ENCODE measurements at places on chromosomes 1 and 21. TPM values are rescaled to one million over a fixed set of nuclear protein-coding genes. Genes with fewer than 3 reads are reported as not detected.

Gene SMCP
- total RNA-seq = not detected

Gene HENMT1
- total RNA-seq = 1.5 TPM

Gene KANK4
- under 0.01 TPM for total RNA-seq

Gene BEND5
- total RNA-seq = 0.72 TPM

Gene GOLT1A
- 1.4 TPM for total RNA-seq

Gene LIPI
- not detected for total RNA-seq

Gene DCST1
- not detected for total RNA-seq

Gene NDUFS2
- total RNA-seq = 110 TPM

Gene RGS5
- total RNA-seq = 3.2 TPM

Gene OR2T2
- total RNA-seq = not detected

Gene KIF21B
- total RNA-seq = 2.2 TPM

Gene DSCAM
- total RNA-seq = 0.21 TPM

Gene CLCA4
- total RNA-seq = 0.96 TPM

Gene SFN
- 1,068 TPM for total RNA-seq

Gene KIAA1614
- total RNA-seq = 1.9 TPM

Gene THEMIS2
- total RNA-seq = 18.6 TPM

Gene LRRC53
- not detected for total RNA-seq

Gene SPATA6
- 1.9 TPM for total RNA-seq

Gene ADGRB2
- 0.72 TPM for total RNA-seq

Gene PARP1
- 48.9 TPM for total RNA-seq

Gene TMEM240
- total RNA-seq = not detected

Gene FAM151A
- total RNA-seq = not detected

Gene CLCA1
- total RNA-seq = not detected

Gene ACOT7
- 70.6 TPM for total RNA-seq

Gene C1QC
- total RNA-seq = not detected

Gene SRGAP2C
- total RNA-seq = 4.1 TPM

Gene GPR52
- 0.21 TPM for total RNA-seq

Gene CNIH3
- 1.7 TPM for total RNA-seq

Gene GBP1
- total RNA-seq = 4.7 TPM

Gene OR10J5
- total RNA-seq = not detected

Gene MIS18A
- total RNA-seq = 4.0 TPM

Gene RXFP4
- total RNA-seq = not detected

Gene YOD1
- total RNA-seq = 11.1 TPM

Gene RNU1-2
- under 0.01 TPM for total RNA-seq

Gene NEK2
- 4.8 TPM for total RNA-seq

Gene MTARC2
- 5.1 TPM for total RNA-seq

Gene SPRR2E
- total RNA-seq = 0.85 TPM

Gene DTL
- 3.0 TPM for total RNA-seq

Gene SPRR2G
- not detected for total RNA-seq

Gene RNF11
- 79.1 TPM for total RNA-seq

Gene CHI3L1
- total RNA-seq = 0.21 TPM

Gene TRAF5
- 7.5 TPM for total RNA-seq

Gene WNT3A
- total RNA-seq = not detected

Gene CYP4A22
- total RNA-seq = not detected

Gene TEKT2
- total RNA-seq = not detected

Gene EXO1
- 0.64 TPM for total RNA-seq

Gene GNAT2
- 0.64 TPM for total RNA-seq

Gene CGN
- 3.4 TPM for total RNA-seq

Gene ARHGAP29
- 9.2 TPM for total RNA-seq

Gene SMG7
- 25.4 TPM for total RNA-seq

Gene NBPF15
- total RNA-seq = 23.4 TPM

Gene TEX50
- not detected for total RNA-seq

All from tracheal epithelial cell (primary cell).